Activated CD4-positive, alpha-beta memory T cell treated with anti-CD3 and anti-CD28 coated beads for 36 hours (primary cell): ENCODE measurements at places on chromosomes 12 and 14. TPM values are rescaled to one million over a fixed set of nuclear protein-coding genes. Genes with fewer than 3 reads are reported as not detected.

- H3K27ac ChIP-seq: no peak within 1 kb of the TSS
- no peak within 1 kb of the TSS for H3K4me3 ChIP-seq
- peaks cover 2% of the 10 kb centered on the region for H3K4me1 ChIP-seq
- H3K36me3 ChIP-seq: no peaks in the 10 kb centered on the region
These were observed at the start of gene SRRM4 for GRCh38 chr12:118981285-118982211. SRRM4 (plus strand) TSS chr12:118981541; CDS start chr12:118981883, 342 bp downstream.

The TBX5 gene
- not detected for total RNA-seq

- no peak overlapping the region for H3K4me3 ChIP-seq
- H3K4me1 ChIP-seq: peaks cover 8% of the 10 kb centered on the region
- H3K36me3 ChIP-seq: no peaks in the 10 kb centered on the region
- H3K27me3 ChIP-seq: no peaks in the 10 kb centered on the region
- no peak for DNase-seq
These were observed 72.9 kb upstream of the ELK3 start for GRCh38 chr12:96121271-96121711.

- peaks cover 36% of the 10 kb centered on the region for H3K27me3 ChIP-seq
- DNase-seq: no peak
- H3K4me3 ChIP-seq: no peak overlapping the region
- H3K36me3 ChIP-seq: no peaks in the 10 kb centered on the region
- H3K4me1 ChIP-seq: peaks cover 10% of the 10 kb centered on the region
These were observed 92.0 kb downstream of the FBXL14 start for GRCh38 chr12:1502379-1502720.

GRCh38 chr14:54981698-54982097 lies 45.2 kb downstream of the WDHD1 start:
- no peak for DNase-seq
- H3K4me1 ChIP-seq: no peaks in the 10 kb centered on the region
- H3K27me3 ChIP-seq: no peaks in the 10 kb centered on the region
- H3K27ac ChIP-seq: no peak overlapping the region
- H3K4me3 ChIP-seq: no peak overlapping the region
